ENCODE measurements at places on chromosomes 16 and 17.
A peak's percentile ranks its signal among the peaks of the same experiment; 100 is the strongest.

- no peak for DNase-seq
These were observed 75.6 kb downstream of the MGAT5B start for GRCh38 chr17:76943781-76944213.

- DNase-seq: no peak
These were observed 143.7 kb upstream of the GNAO1 start for GRCh38 chr16:56047307-56048234.

DNA sequence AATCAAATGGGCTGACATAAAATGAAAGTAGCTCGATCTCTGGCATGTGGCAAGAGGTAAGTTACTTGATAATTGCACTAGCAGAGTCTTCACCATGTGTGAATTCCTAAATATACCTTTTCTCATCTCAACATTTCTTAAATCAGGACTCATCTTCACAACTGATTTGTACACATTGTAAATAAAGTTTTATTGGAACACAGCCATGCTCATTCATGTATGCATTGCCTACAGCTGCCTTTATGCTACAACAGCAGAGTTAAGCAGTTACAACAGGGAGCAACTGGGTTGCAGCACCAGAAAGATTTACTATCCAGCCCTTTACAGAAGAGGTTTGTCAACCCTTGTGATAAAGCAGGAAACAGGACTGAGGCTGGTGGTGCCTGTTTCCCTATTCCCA, 48.1 kb downstream of the ARHGAP17 start:
- DNase-seq: no peak

DNA sequence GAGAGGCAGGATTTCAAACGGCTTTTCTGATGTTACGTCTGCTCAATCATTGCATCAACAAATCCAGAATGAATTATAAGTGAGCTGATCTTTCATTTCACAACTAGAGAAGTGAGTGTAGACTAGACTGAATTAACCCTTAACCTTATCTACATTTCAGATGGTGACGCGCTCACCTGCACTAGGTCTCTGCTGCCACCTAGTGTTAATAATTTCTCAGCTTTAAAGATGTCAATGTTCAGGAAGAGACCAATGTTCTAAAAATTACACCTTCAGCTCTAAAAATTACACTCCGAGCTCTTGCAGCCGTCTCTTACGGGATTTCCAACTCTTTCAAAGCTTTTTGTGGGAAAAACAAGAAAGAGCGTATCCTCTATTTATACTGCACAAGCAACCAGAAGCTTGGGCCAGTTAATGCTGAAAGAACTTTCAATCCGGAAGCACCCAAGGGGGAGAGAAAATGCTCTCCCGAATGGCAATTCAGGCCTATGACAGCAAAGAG, 88.2 kb upstream of the FA2H start:
- DNase-seq: peak; percentile 51

- DNase-seq: no peak
These were observed 70.1 kb upstream of the DOC2B start for GRCh38 chr17:251531-251930.

DNA sequence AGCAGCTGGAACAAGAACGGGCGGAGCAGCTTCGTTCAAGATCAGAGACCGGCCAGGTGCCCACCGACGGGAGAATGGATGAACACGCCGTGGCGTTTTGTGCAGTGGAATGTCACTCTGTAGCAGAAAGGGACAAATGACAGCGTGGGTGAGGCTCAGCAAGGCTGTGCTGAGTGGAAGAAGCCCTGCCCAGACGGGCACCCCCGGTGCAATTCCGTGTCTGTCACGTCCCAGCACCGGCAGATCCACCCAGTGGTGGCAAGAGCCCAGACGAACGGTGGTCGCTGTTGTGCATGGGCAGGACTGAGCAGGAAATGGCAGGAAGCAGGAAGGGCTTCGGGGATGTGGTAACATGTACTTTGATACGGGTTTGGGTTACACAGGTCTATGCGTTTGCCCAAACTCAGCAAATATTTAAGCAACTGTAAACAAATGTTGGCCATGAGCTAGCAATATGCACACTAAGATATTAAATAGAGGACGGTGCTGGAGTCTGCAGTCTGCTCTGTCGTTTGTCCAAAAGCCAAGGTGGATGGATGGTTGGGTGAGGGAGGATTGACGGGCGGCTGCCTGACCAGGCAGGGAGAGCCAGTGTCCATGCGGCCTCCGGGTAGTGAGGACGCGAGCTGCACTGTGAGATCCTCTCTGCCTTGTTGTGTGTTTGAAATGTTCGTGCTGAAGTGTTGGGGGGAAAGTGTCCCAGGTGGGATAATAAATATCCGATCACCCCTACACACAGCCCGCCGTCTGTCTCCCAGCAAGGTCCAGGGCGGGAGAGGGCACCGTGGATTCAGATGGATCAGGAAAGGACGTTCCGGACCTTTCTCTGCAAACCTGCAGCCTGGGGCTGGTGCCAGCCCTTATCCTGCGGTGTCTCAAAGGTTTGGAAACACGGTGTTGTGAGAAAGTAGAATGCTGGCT, 48.4 kb downstream of the COX4I1 start:
- DNase-seq: no peak

DNA sequence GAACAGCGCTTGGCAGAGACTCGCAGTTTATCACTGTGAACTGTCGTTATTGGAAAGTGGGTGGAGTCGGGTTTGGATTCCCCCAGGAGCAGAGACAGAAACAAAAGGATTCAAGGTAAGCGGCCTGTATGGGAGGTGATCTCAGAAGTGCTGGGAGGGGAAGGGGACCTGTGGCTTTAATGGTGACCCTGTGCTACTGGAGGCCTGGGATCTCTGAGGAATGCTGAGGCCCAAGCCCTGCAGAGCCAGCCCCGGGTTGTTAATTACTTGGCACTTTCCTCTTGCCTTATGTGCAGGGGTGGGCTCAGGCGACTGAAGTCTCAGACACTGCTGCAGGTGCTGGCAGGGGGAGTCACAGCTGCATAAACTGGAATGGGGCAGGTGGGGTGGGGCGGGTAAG, 27.4 kb downstream of the IRF8 start:
- DNase-seq: no peak

- DNase-seq: no peak
These were observed 68.7 kb upstream of the MARCHF10 start for GRCh38 chr17:62876673-62877405.

DNA sequence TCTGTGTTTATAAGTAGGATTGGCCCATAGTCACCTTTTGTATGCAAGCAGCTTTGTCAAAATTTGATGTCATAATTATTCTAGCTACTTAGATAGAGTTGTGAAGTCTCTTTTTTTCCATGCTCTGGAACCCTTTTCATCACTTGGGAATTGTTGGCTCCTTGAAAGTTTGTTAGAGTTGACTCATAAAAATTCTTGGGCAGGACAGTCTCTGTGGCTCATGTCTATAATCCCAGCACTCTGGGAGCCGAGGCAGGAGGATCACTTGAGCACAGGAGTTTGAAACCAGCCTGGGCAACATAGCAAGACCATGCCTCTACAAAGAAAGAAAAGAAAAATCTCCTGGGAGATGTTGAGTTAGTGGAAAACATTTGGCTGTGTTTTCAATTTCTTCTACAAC, 45.7 kb upstream of the MRC2 start:
- no peak for DNase-seq

Measured in AG08396 (cell line).